ENCODE measurements at places on chromosomes 6 and 20. TPM values are rescaled to one million over a fixed set of nuclear protein-coding genes. Genes with fewer than 3 reads are reported as not detected.
A peak's percentile ranks its signal among the peaks of the same experiment; 100 is the strongest.

GRCh38 chr6:121630716-121631115, 195.3 kb downstream of the GJA1 start:
- DNase-seq, result peak; percentile 86

GRCh38 chr6:30787954-30788353, 43.6 kb upstream of the IER3 start:
- DNase-seq, result no peak

DNA sequence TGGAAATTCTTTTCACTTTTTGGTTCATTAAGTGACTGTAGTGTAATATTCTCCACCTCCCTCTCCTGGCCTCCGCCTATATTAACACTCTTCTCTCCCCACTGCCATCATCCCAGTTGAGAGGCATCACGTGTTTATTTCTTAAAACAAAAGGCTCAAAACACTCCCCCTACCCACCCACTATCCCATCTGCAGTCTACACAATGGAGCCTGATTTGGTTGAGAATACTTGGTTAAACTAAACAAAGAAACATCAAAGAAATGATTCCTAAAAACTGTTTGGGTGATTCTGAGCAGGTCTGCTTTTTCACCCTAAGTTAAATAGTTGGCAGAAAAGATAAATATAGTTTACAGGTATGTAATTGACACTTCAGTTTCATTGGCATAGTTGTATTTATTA, 5.9 kb downstream of the TFAP2B start:
- no peak for DNase-seq

FAM162B gene
- not detected for total RNA-seq

DNA sequence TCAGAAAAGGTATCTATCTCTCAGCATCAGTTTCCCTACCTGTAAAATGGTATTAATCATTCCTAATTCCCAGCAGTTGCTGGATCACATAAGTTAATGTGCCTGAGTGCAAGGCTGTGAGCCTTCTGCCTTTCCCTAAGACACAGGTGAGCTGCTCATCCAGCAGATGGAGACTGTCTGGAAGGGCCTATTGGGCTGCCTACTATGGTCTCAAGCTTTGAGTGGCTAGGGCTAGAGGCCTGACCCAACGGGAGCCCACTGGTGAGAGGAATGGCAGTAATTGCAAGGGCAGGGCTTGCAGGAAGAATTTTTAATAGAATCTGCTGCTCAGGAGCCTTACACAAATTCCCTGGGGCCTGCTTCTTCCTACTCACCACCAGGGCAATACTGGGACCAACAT, 4.3 kb downstream of the KHDC1 start:
- DNase-seq, result no peak

VSTM2L gene
- 3.4 TPM for total RNA-seq

SPATA25 gene
- 0.99 TPM for total RNA-seq

DNA sequence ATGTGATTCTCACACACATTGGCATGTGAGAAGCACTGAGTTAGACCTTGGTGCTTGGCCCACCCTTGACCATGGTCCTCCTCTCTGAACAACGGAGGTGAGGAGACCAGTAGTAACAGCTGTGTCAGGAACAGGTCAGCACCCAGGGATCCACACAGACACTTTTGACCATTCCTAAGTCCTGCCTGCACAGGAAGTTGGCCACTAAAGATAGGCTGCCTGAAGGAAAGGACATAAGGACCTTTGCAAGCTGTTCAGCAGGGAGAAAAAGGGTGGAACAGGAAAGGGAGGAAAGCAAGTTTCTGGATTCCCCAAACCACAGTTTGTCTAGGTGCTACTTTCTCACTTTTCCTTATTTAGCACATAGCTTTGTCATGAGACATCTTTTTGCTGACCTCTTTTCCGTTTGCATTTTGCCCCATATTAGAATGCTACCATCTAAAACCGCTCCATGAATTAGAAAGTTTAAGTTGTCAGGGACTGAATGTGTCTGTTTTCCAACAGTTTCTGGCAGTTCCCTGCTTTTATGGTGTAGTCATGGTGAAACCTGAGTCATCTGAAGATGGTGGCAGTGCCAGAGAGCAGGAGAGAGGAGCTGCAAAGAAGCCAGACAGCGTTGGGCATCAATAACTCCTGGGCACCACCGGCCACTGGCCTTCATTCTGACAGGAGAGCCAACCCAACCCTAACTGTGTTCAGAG, 1.1 kb upstream of the CD109 start:
- DNase-seq, result peak; percentile 82

GRCh38 chr6:126976253-126976797, 142.1 kb upstream of the RSPO3 start:
- DNase-seq, result no peak

GRCh38 chr6:152078001-152078400, 270.5 kb downstream of the ESR1 start:
- DNase-seq, result no peak

- no peak for DNase-seq
Measured at GRCh38 chr20:53322651-53323050, 271.0 kb downstream of the ZNF217 start.

C20orf202 gene
- total RNA-seq, result not detected

- no peak for DNase-seq
Measured at GRCh38 chr20:54598352-54598751, 123.0 kb downstream of the DOK5 start.

DNA sequence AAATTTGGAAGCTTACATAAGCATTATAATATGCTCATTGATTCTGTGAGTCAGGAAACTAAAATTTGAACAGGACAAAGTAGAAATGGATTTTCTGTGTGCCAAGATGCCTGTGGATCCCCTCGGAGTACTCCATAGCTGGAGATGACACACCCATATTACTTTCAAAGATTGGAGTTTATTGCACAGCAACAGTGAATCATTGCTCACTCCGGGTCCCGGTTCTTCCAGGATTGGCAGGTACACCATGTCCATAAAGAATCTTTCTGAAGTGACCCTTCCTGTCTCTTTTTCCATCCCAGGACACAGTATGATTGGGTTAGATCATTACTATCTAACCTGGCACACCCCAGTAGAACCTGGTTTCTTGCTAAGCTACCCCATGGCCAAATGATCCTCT, 2.7 kb upstream of the BTN2A2 start:
- no peak for DNase-seq

ROS1 gene
- 0.67 TPM for total RNA-seq

MYLK2 gene
- total RNA-seq, result under 0.01 TPM

GRCh38 chr20:37564388-37565133, 36.9 kb upstream of the BLCAP start:
- peak; percentile 7 for DNase-seq

GRCh38 chr20:16069389-16070010, 503.7 kb downstream of the KIF16B start:
- no peak for DNase-seq

- DNase-seq, result peak; percentile 71
Measured at GRCh38 chr6:128172752-128173682, 272.2 kb upstream of the THEMIS start.

DNA sequence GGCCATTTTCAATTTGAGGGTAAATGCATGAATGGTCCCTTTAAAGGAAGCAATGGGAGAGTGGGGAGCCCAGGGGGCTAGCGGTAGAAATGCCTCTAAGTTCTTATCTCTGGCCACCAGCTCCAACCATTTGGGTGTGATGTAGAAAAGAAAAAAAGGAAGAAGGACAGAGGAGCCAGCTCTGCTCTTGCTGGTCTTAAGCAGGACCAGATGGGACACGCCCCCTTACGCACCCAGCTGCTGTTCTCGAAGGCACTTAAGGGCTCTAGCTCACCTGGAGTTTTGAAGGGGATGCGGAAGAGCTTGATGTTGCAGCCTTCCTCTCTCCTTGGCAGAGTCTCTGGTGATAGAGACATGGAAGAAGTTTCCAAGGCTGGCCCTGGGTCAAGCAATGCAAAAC, 59.5 kb upstream of the RNF144B start:
- DNase-seq, result no peak

DNA sequence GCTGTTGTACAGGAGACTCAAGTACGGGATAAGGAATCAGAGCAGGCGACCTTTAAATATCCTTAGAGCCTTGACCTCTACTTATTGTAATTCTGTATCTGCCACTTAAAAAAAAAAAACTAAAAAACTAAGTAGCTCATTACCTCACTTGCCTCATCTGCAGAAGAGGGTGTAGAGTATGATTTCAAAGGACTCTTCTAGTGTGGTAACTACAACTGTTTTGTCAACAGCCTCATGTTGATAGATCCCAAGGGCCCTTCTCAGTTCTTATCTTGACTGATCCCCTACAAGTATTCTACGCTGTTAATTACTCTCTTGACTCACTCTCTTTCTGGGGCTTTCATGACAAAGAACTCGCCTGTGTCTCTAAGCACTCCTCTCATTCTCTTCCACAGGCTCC, 16.7 kb upstream of the PDYN start:
- DNase-seq, result no peak

DNA sequence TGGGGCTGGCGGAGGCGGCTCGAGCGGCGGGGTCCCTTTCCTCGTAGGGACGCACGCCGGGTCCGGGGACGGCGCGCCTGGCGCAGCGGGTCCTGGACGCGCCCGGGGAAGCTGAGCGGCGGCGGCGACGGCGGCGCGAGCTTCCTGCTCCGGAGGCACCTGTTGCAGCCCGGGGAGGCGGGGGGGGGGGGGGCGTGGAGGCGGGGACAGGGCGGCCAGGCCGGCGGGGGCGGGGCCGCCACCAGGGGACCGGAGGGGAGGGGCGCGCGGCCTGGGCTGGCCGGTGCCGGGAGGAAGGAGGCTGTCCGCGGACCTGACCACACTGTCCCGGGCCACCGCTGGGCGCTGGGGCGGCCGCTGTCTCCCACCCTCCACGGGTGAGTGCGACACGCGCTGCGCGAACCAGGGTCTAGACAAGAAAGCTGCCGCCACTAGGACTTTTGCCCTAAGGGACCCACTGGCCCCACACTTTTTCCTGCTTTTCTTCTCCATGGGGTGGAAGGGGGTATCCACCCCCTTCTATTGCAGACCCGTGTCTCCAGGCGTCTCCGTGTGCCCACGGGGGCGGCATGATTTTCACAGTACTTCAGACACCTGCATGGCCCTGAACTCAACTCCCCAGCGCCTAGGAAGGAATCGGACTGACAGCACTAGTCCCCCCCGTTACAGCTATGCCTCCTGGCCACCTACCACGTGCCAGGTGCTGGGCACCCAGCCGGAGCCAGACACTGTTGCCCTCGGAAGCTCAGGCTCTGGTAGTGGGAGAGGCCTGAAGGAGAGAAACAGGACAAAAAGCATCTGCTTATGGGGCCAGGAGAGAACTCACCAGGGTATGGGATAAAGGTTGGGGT, at the start of gene NFATC2:
NFATC2 (minus strand) TSS at position 149 of the 851 bp plus-strand sequence. CDS start 220 bp downstream, outside the sequence.
- DNase-seq, result no peak

DNA sequence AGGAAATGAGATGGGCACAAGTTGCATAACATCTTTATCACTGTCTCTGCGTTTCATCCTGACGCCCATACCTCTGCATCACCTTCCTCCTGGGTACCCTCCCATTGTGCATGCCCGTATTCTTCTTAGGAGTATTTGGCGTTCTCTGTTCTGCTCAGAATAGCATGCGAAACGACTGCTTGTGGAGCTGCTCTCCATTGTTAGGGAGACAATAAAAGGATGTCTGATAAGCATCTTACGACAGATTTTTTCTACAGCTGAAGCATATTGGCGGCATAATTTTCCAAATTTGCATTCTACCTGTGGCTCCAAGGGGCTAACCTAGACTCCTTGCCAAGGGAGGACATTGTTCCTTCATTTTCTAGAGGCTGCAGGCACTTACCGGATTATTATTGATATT, 118.6 kb downstream of the EDN1 start:
- no peak for DNase-seq

GRCh38 chr6:23661549-23661948, 464.5 kb upstream of the NRSN1 start:
- DNase-seq, result no peak

GRCh38 chr6:148551226-148551625, 195.6 kb upstream of the UST start:
- no peak for DNase-seq

MARCKS gene
- 65.4 TPM for total RNA-seq

SPATS1 gene
- total RNA-seq, result not detected

PRL gene
- total RNA-seq, result not detected

DBNDD2 gene
- total RNA-seq, result 8.3 TPM

- peak; percentile 23 for DNase-seq
Measured at GRCh38 chr20:35523298-35523888, 6.1 kb downstream of the C20orf173 start.

- DNase-seq, result no peak
Measured at GRCh38 chr20:58271606-58272351, 37.7 kb upstream of the RAB22A start.

AMD1 gene
- total RNA-seq, result 97.5 TPM

DNA sequence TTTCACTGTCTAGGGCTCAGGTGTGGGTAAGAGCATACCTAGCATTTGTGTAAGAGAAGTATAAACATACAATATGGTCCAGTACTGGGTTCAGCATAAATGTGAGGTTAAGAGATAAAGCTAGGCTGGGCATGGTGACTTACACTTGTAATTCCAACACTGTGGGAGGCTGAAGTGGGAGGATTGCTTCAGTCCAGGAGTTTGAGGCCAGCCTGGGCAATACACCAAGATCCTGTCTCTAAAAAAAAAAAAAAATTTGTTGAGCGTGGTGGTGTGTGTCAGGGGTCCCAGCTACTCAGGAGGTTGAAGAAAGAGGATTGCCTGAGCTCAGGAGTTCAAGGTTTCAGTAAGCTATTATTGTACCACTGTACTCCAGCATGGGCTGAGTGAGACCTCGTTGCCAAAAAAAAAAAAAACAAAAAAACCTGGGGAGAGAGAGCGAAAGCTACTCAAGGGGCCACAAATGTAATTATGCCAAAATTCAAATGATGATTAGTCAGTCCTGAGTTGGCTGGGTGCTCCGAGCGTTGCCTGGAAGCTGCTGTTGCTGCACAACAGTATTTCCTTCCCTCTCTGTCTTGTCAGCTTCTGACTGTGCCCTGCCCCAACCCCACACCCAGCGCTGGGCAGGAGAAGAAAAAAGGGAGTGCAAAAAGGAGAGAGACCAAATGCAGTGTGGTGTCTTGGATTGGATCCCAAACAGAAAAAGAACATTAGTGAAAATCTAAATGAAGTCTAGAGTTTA, 24.0 kb downstream of the CMTR1 start:
- DNase-seq, result no peak

DNA sequence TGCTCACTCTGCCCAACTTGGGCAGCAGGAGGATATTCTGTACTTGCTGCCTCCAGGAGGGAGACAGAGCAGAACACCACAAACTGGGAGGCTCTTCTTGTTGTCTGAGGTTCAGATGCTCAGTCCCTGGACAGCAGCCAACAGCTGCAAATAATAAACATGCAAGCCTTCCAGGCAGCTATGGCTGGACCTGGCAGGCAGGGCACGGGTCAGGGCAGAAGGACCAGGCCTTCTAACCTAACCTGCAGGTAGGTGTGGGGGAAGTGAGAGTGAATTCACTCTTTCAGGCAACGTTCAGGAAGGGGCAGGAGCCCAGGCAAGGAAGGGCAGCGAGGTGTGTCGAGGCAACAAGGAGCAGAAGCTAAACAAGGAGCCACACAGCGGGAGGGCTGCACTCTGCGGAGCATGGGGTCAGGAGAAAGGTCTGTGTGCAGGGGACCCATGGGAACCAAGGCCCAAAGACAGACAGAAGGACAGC, 31.5 kb downstream of the NINL start:
- DNase-seq, result no peak

SIRPD gene
- not detected for total RNA-seq

SPEF1 gene
- 0.17 TPM for total RNA-seq

DNA sequence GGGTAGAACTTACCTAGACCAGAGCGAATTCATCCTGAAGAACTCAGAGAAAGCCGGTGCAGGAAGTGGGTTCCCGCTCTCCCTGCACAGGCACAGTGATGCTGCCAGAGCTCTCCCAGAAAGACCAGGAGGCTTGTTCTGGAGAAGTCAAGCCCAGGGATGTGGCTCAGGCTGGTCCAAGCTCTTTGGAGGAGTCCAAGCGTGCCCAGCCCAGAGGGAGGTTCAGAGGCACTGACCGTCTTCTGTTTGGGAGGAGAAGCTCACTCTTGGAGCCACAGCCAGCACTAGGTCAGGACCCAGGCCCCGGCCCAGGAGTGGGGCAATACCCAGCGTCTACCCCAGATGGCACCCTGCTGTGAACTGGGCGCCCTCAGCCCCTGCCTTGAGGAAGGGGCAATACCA, 1.5 kb upstream of the PMEPA1 start:
- DNase-seq, result no peak
